ENCODE measurements at places on chromosomes 12 and 14. TPM values are rescaled to one million over a fixed set of nuclear protein-coding genes. Genes with fewer than 3 reads are reported as not detected.

DNA sequence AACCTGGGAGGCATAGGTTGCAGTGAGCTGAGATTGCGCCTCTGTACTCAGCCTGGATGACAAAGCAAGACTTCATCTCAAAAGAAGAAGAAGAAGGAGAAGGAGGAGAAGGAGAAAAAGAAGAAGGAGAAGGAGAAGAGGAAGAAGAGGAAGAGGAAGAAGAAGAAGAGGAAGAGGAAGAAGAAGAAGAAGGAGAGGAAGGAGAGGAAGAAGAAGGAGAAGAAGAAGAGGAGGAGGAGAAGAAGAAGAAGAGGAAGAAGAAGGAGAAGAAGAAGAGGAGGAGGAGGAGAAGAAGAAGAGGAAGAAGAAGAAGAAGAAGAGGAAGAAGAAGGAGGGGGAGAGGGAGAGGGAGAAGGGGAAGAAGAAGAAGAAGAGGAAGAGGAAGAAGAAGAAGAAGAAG is 12.9 kb upstream of the KRT8 start:
- no peak for DNase-seq

- DNase-seq: no peak
These were observed 11.9 kb downstream of the MED13L start for GRCh38 chr12:116265351-116266147.

- DNase-seq: no peak
These were observed 5.7 kb downstream of the PRKAB1 start for GRCh38 chr12:119673634-119674033.

DNA sequence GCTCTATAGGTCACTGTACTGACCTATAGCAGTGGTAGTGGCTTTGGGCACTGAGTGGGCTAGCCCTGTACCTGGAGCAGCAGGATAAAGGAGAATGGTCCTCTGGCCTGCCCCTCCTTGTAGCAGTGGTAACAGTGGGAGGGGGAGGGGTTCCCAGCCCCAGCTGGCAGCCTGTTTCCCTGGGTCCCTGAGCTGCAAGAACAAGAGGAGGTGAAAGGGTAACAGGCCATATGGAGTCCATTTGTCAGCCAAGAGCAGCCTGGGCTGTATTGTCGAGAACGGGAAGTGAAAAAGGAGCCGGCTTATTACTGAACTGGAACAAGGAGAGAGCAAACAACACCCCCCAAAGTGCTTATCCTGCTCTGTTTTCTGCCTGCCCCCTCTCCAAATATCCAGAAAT is 73.8 kb upstream of the SRSF5 start:
- DNase-seq: no peak

SNAPC1 gene
- total RNA-seq: 11.9 TPM

ALDH2 gene
- total RNA-seq: 18.5 TPM

RFX4 gene
- not detected for total RNA-seq

All from H4 (cell line).